Pons (tissue), 1 donor: ENCODE measurements at places on chromosomes 3 and 15.

DNA sequence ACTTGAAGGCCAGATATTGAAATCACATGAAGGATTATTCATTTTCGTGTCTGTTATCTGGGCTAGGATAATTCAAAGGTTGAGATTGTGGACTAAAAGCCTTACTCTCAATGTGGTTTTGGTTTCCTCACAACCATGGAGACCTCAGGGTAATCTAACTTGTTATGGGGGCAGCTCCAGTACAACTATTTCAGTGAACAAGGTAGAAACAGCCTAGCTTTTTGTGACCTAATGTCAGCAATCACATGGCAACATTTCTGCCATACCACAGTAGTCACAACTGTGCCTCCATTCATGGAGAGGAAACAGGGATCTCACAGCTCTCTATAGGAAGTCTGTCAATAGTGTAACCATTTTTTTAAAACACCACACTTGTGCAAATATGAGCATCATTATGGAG, 62.4 kb upstream of the RARB start:
- no peak for DNase-seq

GRCh38 chr15:92012881-92013280, 159.4 kb downstream of the SLCO3A1 start:
- no peak for DNase-seq

DNA sequence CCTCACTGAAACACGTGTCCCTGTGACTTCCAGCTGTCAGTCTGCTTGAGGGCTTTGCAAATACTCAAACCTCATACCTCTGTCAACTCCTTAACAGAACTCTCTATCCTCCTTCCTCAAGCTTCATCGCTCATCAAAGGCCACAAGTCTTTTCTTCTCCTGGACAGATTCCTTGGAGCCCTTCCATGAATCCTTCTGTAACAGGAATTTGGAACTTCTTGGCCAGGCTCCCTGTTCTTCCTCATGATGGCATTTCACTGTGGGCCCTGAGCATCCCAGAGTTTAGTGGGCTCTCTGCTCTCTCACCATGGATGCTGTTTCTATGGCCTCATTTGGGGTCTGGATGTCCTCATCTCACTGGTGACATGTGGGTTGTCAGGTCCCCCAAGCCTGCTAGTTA, 105.0 kb upstream of the TLE3 start:
- DNase-seq, result no peak

DNA sequence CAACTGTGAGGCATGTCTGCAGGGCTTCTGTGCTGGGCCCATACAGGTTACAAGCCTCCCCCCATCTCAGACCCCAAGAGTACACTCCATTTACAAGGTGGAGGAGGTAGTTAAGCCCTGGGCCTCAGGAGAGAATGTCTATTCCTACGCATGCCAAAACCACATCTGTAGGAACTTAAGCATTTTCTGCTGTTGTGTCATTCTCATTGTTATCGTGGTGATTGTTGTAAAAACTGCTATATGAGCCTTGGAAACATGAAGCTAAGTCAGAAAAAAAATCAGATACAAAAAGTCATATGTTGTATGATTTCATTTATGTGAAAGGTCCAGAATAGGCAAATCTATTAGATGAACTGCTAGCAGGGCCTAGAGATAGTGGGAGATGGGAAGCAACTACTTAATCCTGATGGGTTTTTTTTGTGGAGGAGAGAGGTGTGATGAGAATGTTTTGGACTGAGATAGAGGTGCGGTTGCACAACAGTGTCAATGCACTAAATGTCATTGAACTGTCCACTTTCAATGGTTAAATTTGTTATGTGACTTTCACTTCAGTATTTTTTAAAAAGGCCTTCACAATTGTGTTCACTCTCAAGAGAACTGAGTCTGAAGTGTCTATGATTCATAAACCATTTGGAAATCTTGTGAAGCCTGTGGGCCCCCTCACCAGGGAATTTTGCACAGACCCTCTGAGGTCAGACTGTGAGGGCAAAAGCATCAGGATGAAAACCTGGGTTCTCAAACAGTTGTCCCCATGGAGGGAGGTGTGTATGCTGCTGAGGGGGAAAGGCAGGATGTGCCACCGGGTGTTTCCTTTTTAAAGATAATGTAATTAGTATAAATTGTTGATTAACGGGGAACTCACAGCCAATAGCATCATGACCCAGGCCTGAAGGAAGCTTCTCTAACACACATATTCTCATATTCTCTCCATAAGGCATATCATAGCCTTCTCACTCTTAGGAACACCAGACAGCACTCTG, 3.2 kb downstream of the RTP3 start:
- no peak for DNase-seq

DNA sequence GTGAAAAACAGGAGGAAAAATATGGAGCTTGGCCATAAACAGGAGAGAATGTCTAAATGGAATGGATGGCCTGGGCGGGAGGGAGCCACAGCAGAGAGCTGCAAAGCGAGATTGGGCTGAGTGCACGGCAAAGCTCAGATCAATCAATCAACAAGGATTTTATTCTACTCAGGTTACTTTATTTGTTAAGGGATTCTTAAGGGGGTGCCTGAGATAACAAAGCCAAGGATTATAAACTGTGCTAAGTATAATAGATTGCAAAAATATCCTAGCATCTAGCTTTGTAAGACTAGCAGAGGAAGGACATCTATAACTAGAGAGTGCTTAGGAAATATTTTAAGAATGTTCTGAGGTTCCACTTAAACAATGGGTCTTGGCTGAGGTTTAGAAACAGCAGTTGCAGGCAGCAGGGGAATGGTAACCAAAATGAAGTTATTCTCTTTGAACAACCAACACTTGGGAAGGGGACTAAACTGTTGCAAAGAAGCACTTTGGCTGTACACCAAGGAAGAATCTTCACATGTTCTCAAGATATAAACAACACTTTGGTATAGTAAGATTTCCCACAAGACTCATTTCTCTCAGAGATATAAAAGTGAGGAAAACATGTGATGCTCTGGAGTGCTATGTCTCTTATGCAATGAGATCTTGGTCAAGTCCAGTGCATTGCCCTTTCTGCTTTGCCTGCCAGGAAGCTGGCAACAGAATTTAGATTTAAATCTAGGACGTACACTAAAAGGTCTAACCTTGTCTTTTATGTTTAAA, 35.5 kb downstream of the TMEM212 start:
- no peak for DNase-seq

DNA sequence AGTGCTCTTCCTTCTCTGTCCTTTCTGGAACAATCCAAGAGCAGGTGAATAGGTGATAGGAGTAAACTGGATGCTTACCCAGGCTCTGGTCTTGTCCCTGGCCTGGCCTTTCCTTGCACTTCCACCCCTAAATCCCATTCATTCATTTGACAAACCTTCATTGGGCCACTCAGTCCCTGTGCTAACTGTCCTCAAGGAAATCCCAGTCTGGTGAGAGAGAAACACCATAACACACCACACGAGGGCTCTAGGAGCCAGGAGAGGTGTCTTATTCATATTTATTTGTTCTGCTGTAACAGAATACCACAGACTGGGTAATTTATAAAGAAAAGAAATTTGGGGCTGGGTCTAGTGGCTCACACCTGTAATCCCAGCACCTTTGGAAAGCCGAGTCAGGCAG, 22.8 kb downstream of the EFCC1 start:
- DNase-seq, result no peak
